Right renal cortex interstitium (tissue), 3 donors: ENCODE measurements at places on chromosomes 13 and 19. TPM values are rescaled to one million over a fixed set of nuclear protein-coding genes. Genes with fewer than 3 reads are reported as not detected.

GRCh38 chr13:72638059-72638815 is 89.2 kb downstream of the MZT1 start:
- no peak for DNase-seq

GRCh38 chr19:2234996-2235380 is 1.1 kb downstream of the PLEKHJ1 start:
- no peak for DNase-seq

DNA sequence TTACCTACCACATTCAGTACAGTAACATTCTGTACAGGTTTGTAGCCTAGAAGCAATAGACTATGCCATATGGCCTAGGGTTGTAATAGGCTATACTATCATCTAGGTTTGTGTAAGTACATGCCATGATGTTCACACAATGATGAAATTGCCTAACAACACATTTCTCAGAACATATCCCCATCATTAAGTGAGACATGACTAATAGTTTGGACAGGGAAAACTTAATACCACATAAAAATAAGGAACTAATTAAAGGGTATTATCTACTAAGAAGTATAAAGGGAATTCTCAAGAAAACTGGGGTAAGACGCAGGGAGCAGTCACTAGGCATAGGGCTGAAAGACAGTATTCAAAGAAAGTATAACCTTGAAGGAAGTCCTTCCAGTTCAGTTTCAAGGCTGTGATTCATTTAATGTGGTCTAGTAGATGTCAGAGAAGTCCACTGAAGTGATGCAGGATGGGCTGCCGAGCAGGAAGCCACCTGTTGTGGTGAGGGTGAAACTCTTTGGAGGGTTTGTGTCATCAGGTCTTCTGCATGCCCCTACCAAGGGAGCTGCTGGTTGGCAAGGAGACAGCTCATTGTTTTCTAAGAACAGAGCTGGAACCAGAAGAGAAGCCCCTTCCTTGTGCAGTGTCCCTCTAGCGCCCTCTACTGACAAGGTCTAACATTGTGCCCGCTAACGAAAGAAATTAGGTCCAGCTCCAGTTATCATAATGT is 122.9 kb downstream of the OLFM4 start:
- DNase-seq = peak; percentile 29

DNA sequence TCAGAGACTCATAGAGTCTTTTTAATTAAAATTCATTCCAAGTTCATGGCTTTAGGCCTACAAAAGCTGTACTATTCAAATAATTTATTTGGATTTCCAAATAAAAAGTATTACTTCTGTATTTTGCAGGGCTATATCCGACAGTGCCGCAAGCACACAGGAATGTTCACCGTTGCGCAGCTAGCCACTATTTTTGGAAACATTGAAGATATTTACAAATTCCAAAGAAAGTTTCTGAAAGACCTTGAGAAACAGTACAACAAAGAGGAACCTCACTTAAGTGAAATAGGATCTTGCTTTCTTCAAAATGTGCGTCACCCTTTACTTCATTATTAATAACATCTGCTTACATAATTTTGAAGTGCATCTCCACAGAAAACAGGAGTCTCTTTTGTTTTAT is 20.5 kb upstream of the C1QTNF9 start:
- no peak for DNase-seq

- no peak for DNase-seq
These were observed 827 bp upstream of the FKRP start for GRCh38 chr19:46745030-46745429.

GRCh38 chr13:26787961-26788360 is 27.4 kb upstream of the GPR12 start:
- no peak for DNase-seq

GRCh38 chr13:98275681-98276171 is 98.7 kb upstream of the RNF113B start:
- DNase-seq = no peak

DNA sequence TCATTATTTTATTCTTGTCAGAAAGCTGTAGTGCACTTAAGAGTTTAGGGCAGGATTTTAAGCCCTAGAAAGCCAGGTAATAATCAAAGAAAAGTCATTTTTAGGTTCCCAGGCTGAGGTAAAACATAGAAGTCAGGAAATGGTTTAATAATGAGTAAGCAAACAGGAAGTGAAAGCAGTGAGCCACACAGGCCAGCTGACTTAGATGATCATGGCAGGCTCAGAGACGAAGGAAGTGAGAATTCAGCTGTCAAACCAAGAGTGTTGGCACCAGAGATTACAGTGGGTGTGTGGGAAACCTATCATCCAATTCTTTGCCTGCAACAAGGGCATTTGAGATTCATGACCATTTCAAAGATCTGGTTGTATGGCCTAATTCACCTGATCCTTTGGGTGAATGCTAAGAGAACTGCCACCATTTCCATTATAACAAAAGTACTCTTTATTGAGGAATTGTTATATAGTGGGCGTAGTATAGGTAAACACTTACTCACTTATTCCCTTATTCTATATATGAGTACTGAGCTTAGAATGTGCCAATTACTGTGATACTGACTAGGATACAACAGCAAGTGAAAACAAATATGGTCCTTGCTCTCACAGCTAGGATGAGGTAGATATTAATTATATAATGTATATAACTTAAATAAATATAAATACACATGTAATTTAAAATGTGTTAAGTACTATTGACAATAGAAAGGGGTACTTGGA is 103.7 kb upstream of the EDNRB start:
- DNase-seq = no peak

DNA sequence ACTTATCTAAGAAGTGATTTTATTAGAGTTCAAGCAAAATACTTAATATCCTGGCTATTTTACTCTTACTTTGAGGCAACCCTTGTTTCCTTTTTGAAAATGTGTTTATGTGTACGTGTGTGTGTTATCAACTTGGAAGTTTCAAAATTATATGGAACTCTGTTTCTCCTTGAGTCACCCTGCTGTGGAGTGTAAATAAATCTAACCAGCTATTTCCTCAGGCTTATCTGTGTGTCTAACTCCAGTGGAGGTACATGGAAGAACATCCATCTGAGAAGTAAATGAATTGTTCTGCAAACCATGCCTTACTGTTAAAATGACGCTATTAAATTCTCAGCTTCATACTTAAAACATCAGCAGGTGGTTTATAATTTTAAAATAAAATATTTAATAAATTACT is 583.4 kb upstream of the SLITRK5 start:
- DNase-seq = no peak

DNA sequence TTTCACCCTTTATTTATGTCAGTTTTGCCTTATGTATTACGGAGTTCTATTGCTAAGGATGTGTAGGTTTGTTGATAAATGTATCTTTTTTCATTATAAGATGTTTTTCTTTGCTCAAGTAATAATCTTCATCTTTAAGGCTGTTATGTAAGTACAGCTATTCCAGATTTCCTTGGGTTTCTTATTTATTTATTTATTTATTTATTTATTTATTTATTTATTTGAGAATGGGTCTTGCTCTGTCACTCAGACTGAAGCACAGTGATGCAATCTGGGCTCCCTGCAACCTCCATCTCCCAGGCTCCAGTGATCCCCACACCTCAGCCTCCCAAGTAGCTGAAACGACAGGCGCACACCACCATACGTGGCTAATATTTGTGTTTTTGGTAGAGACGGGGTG is 617.0 kb downstream of the SLITRK1 start:
- no peak for DNase-seq

DNA sequence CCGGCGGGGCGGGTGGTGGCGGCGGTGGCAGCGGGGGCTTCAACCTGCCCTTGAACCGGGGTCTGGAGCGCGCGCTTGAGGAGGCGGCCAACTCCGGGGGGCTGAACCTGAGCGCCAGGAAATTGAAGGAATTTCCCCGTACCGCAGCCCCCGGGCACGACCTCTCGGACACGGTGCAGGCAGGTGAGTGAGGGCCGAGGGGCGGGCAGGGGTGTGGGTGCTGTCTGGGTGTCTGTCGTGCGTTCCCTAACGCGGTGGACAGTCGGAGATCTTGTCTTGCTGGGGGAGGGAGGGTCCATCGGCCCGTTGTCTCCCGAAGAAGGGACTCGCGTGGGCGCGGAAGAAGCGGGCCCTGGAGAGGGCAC is 533 bp downstream of the LRCH1 start:
- DNase-seq = no peak

DNA sequence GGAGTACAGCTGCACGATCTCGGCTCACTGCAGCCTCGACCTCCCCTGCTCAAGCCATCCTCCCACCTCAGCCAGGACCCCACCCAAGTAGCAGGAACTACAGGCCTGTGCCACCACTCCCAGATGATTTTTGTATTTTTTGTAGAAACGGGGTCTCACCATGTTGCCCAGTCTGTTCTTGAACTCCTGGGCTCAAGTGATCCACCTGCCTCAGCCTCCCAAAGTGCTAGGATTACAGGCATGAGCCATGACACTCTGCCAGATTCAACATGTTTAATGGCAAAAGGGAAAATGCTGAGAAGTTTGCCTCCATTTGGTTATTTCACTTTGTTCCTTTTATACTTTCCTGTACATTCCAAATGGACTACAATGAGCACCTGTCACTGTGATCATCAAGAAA is 65.8 kb downstream of the ZIC5 start:
- no peak for DNase-seq

DNA sequence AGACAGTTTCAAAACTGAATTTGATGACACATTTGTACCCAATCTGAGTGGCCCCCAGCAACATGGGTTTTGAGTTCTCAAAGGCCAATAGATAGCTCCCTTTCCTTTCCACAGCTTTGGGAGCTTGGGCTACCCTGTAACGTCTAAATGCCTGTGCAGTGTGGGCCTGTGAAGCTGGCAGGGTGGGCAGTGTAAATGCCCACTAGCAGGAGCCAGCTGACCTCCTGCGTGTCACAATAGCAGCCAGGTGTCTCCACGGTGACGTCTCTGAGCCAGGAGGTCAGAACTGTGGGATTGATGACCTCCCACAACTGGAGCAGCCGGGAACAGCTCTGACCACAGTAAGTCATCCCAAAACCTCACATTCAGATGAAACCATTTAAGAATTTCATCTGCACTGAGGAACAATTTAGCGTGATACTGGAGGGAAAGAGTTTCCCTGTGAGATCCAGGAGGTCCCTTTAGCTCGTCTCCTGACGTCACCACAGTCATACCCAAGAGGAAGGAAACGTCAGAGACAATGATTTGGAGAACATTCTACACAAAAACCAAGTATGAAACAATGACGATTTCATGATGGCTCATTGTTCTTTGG is at the start of gene IPO5:
IPO5 (plus strand) TSS at position 300 of the 595 bp plus-strand sequence. CDS start 23,022 bp downstream, outside the sequence.
- DNase-seq = no peak

DNA sequence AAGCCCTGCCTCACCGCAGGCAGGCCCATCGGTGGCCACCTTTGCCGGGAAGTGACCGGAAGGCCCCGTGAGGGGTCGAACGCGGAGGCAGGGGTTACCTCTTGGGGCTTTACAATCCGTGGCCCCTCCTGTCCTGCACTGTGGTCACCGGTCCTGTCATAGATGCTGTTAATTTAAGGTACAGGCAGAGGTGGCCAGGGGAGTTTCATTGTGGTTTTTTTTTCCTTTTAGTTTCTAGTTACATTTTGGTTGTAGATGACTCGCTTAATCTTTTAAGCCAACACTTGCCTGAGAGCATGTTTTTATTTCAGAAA is 13.1 kb downstream of the COMP start:
- DNase-seq = no peak

DNA sequence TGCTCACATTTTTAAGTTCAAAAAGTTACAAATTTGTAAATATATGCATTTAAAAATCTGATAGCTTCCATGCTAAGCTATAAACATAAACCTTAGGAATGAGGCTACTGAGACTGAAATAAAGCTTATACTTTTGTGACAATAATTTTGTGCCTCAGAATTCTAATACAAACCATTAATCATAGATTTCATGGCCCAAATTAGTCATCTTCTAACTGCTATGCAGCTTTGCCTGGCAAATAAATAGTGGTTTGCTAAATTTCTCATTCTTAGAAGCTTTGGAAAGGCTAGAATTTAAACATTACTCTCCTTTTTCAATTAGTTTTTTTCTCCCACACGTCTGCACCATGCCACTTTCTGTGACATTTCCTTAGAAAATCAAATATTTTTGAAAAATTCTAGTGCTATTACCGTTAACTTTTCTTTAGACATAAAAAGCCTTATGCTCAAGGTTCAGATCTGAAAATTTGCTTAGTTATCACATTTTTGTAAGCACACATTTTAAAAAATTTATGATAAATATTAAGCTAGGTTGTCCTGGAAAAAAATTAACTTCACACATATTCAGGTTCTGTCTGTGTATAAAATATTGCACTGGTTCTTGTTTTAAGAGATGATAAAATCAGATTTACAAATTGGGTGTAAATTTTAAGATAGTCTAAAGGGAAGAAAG is 46.9 kb downstream of the FNDC3A start:
- DNase-seq = no peak

DNA sequence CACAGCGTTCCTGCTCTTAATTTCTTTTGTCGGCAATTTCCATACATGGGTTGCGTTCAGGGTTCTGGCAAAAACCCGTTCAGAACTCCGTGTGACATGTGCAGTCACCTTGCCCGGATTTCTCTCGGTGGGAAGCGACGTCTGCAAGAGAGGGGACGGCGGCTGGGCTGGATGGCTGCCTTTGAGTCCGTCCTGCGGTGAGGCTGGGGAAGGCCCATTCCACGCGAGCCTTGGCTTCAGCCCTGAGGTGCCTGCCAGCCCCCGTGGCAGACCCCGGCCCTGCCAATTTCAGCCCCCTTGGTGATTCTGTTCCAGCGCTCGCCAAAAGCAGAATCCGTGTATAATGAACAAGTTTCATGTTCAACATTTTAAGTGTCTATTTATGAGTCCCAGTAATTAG is 72.6 kb upstream of the TSHZ3 start:
- DNase-seq = no peak

GRCh38 chr13:100662468-100663211 is 12.0 kb downstream of the TMTC4 start:
- no peak for DNase-seq

NCAN gene
- polyA plus RNA-seq = 0.01 TPM

SOX1 gene
- not detected for polyA plus RNA-seq

SPIB gene
- 0.82 TPM for polyA plus RNA-seq

PLIN5 gene
- 3.2 TPM for polyA plus RNA-seq

APC2 gene
- 1.0 TPM for polyA plus RNA-seq

IGFL2 gene
- polyA plus RNA-seq = not detected

PRKCG gene
- 0.24 TPM for polyA plus RNA-seq
